Activated naive CD4-positive, alpha-beta T cell treated with Interleukin-2 at 50 U/mL for 16 hours (primary cell): ENCODE measurements at places on chromosomes 6 and 20.

DNA sequence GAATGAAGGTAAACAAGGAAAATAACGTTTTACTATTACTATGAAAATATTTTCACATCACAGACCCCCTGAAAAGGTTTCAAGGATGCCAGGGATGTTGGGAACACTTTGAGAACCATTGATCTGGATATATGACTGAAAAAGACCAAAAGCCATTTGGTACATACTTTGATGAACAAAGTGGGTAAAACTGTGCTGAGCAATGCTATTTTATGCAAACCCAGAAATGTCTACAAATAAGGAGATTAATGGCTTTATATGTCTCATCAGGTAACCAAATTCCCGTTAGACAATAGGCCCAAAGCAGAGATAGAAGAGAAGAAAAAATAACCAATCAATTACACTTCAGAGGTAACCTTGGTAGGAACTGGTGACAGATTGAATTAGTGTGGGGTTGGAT, 101.4 kb upstream of the CNKSR3 start:
- no peak for DNase-seq

DNA sequence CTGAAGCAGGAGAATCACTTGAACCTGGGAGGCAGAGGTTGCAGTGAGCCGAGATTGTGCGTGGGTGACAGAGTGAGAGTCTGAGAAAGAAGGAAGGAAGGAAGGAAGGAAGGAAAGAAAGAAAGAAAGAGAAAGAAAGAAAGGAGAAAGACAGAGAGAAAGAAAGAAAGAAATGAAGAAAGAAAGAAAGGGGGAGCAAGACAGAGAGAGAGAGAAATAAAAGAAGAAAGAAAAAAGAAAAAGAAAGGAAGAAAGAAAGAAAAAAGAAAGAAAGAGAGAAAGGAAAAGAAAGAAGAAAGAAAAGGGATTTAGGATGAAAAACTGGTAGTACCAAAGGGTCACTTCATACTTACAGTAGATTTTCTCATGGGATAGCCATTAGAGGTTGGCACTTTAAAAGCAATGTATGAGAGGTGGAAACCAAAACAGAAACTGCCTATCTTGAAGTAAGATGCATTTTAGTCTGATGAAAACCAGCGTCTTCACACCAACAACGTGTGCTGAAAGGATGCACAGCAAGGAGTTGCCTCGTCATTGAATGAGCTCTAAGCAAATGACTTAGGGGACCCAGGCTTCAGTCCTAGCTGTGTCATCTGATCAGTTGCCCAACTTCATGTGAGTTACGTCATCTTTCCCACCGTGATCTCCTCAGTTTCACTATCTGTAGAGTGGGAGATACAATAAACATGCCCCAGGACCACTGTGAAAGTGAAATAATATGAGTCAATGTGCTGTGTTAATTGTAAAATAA, 133.9 kb upstream of the NEDD9 start:
- peak; percentile 69 for DNase-seq

- DNase-seq: no peak
These were observed 29.3 kb upstream of the EMILIN3 start for GRCh38 chr20:41395667-41396664.

DNA sequence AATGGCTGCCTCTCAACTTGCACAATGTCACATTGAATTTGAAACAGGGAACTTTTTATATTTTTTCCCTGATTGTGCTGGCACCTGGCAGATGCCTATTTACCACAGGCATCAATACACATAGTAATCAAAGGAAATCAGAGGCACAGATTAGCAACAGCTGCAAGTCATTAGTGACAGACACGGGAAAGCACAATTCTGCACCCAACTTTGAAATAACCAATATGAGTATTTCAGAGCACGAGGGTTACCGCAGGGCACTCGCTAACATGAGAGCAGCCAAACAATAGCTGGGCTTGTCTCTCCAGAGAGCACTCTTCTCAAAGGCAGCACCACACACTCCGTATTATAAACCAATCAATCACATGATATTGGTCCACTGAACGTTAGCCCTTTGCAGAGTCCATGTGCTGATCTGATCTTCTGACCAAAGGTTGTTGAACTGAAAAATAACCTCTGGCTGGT, 149.5 kb downstream of the RNF144B start:
- no peak for DNase-seq

- no peak for DNase-seq
These were observed 1180.0 kb upstream of the CITED2 start for GRCh38 chr6:140554421-140554820.

- no peak for DNase-seq
These were observed 67.9 kb downstream of the KIF13A start for GRCh38 chr6:17919496-17919895.

DNA sequence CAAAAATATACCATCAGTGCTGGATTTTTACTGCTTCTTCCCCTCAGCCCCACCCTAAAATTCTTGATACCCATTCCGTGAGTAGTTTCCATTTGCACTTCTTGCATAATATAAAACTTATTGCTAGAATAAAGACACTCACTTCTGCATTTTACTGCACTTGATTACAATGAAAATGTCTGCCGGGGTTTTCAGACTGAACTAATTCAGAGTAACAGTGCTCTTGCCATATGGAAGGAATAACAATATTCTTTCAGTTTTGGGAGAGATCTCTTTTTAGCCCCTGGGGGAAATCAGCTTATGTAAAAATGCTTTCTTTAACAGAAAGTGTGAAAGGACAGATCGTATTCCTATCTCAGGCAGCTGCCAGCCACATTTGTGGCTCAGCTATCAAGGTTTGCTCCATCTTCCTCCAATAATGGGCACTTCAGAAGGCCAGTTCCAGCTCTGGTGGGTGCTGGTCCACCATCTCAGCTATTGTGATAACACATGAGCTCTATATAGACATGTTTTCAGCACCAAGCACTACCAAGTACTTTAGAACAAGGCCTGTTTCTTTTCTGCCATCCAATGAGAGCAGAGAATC, 8.9 kb downstream of the SMLR1 start:
- no peak for DNase-seq

- DNase-seq: no peak
These were observed 90.9 kb downstream of the DTD1 start for GRCh38 chr20:18678549-18679419.

DNA sequence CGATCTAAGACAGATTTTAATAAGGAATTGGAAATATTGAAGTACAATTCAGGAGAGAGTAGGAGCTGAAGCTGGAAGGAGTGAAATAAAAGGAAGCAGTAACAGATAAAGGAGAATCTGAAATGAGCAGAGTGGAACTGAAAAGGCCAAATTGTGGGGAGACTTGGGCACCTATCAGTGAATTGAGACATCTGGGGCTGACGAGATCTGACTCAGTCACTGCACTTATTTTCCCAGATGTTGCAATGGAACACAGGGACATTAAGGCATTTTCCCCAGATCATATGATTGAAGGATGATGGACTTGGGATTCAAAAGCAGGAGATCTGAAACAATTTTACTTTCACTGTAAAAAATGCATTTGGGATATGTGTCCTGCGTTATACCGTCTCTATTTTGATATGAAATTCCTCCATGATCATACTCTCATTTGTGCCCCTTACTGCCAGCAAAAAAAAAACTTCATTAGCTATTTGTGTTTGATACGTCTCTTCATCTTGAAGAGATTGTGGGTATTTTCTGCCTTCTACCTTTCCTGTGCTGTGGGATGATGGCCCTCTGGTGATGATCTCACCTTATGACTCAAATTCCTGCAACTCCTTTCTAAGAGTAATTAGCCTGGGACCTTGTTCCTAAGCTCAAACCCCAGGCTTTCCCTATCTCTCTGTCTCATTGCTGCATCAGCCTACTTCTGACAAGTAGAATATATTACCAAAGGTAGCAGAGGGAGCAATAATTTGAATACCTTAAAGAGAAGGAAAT, 278.5 kb upstream of the MAN1A1 start:
- no peak for DNase-seq

GRCh38 chr20:34001378-34001777, 7.7 kb downstream of the RALY start:
- DNase-seq: no peak

- DNase-seq: no peak
These were observed 256.2 kb downstream of the EPHA7 start for GRCh38 chr6:93163146-93163545.

GRCh38 chr20:54103762-54104600, 33.6 kb upstream of the BCAS1 start:
- no peak for DNase-seq

- DNase-seq: peak; percentile 22
These were observed 18.0 kb upstream of the SIRPB2 start for GRCh38 chr20:1509237-1509636.

GRCh38 chr6:101522254-101522653, 128.7 kb downstream of the GRIK2 start:
- DNase-seq: no peak

DNA sequence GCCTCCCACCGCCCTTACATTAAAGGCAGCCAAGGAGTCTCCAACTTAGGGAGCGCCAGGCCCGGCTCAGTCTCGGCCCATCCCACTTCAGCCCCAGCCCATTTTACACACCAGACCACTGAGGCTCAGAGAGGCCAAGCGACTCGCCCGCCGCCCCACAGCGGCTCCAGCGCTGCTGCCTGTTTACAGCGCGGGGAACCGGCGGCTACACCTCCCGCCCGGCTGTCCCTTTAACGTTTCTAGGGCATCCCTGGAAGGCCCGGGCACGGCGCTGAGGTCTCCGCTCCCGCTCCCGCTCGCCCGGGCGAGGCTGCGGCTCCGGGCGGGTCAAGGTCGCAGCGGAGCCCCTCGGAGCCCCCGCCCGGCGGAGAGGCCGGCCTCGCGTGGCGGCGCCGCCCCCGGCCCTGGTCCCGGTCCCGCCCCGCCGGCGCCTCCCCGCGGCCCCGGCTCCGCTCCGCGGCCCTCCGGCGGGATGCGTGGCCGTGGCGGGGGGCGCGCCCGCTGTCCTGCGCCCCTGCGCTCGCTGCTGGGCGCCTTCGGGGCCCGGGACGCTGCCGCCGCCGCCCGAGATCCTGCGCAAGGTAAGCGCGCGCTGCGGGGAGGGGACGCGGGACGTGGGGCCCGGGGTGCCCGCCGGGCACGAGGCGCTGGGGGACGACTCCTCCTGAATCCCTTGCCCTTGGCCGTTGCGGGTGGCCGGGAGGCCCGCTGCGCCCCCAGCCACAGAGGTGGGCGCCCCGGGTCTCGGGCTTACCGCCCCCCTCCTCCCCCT, 27.1 kb upstream of the PHACTR3 start:
- DNase-seq: no peak

GRCh38 chr6:31881136-31881859, 2.5 kb upstream of the SLC44A4 start:
- no peak for DNase-seq

DNA sequence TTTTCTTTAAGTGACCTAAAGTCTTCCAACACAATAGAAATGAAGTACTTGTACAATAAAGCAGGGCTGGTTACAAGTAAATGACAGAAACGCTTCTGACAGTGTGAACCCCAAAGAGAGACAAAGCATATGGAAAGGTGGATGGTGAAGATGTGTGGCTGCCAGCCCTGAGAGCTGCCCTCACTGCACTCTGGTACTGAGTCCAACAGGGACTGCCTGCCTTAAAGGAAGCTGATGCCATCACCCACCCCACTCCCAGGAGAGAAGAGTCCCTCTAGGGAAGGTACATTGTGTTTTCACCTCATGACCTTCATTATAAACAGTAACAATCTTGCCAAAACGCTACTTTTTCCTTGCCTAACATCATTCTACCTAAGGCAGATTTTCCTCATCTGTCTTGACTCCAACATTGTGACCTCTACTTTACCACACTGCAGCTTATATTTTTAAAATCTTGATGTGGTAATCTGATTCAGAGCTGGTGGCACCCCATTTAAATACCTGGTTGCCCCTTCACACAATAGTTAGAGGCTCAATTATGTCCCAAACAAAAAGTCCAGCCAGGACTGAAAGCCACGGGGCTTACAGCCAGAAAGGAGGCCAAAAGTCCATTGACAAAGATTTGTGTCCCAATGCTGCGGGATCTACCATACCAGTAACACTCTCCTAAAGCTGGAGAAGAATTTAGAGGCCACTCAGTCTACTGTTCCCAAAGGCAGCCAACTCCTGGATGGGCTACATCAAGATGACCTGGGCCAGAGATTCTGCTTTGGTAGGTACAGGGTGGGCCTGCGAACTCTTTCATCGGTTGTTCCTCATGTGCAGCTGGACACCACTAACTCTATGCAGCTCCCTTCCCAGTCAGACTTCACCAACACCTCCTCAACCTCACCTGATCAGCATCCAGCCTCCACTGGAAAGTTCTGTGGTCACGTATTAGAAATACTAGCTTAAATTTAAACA, 4.4 kb downstream of the APMAP start:
- DNase-seq: no peak

- no peak for DNase-seq
These were observed 617 bp upstream of the TSPYL1 start for GRCh38 chr6:116280161-116280932.
